ENCODE measurements at places on chromosomes 6 and 20.

GRCh38 chr6:17927705-17928104, 59.7 kb downstream of the KIF13A start:
- DNase-seq = no peak

DNA sequence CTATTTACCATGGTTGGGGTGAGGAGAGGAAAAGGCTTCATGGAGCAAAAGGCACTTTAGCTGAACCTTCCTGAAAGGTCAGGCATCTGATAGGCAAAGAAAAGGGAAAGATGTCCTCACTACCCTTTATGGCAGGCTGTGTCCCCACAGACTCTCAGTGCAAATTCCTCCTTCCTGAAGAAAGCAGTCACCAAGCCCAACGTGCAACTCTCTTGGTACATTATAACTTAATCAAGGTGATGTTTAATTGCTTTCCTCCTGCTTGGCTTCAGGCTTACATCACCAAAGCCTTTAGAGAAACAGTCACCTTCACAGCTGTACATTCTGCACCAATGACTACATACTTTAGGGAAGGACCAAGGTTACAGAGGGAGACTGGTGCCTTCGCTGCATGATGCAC, 2.1 kb upstream of the CLIC5 start:
- DNase-seq = no peak

DNA sequence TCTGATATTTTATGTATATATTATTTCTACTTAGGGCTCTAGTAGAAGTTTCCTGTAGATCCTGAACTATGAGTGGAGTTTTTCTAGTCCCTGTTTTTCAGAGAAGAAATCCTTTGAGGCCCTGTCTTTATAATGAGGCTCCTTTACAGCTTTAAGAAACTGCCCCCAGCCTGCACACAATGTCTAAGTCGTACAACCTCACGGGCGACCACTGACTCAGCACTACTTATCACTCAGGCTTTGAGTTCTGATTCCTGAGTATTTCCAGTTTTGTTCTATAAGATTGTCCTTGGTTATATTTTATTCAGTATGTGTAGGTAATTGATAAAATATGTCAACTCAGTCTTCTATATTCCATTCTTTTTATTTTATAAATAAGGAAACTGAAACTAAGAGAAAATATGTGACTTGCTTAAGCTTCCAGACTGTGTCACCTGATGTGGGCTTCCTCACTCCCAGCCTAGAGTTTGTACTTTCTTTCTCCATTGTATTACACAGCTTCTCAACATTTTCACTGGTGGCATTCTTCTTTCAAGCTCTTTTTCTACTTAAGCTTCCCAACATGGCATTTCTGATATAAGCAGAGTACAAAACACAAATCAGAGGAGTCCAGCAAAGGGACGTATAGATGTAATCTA, 167.0 kb downstream of the TBX18 start:
- no peak for DNase-seq

DNA sequence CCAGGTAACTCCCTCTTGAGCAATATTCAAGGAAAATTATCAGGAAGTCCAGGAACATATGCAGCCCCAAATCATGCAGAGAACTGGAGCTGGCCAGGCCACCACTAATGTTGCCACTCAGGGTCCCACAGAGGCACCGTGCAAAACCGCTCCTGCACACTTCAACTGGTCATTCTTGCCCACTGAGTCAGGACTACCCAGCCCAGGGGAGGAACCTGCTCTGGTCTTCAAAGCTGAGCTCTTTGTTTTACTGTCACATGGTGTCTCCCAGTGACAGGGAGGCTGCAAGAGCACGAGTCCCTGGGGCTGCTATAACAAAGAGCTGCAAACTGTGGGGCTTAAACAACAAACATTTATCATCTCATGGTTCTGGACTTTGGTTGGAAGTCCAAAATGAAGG, 336.0 kb upstream of the PRDM1 start:
- DNase-seq = no peak

GRCh38 chr6:88004707-88005106, 42.9 kb upstream of the SPACA1 start:
- no peak for DNase-seq

DNA sequence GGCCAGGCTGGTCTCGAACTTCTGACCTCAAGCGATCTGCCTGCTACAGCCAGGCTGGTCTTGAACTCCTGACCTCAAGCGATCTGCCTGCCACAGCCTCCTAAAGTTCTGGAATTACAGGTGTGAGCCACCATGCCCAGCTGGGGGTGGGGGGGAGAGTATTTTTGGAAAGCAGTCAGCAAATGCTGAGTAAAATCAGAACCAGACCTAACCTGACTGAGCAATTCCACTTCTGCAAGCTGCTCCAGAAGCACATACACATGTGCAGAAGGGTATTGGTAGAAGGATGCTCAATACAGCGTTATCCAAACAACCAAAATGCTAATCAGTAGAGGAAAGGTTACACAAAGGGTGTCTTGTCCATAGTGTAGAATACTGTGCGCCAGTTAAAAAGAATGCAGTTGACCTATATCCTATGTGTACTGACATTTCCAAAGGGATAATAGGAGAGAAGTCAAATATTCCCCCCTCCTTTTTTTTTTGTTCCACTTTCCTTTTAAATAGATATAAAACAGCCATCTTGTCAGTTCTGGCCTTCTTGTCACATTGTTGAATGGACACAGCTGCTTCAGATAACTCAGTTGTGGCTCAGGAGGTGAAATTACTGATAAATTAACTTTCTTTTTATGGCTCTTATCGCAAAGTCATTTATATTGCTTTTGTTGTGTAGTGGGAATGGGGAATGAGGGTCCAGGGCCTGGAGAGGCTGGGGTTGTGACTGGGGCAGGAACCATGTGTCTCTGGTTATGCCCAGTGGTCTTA, 74.6 kb downstream of the DTD1 start:
- no peak for DNase-seq
